Activated CD4-positive, alpha-beta T cell treated with anti-CD3 and anti-CD28 coated beads, Interleukin-2, amount 50 U/mL, for 48 hours (primary cell): ENCODE measurements at places on chromosomes 6 and 20.

GRCh38 chr6:170305805-170306323 lies 694 bp upstream of the FAM120B start:
- DNase-seq = no peak

DNA sequence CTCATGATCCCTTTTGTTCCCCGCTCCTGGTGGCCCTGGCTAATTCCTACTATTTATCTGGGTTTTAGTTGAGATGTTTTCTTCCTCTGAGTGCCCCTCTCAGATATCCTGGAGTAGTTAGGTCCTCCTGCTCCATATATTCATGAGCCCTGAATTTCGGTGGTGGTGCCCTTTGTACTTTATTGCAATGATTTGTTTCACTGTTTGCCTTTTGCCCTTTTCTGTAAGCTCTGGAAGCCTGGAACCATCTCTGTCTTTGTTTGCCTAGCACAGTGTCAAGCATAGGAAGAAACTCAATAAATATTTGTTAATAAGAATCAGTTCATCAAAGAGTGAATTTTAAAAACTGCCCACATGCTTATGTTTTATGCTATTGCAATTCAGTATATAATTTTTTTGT lies 144.9 kb downstream of the DNAH8 start:
- no peak for DNase-seq

DNA sequence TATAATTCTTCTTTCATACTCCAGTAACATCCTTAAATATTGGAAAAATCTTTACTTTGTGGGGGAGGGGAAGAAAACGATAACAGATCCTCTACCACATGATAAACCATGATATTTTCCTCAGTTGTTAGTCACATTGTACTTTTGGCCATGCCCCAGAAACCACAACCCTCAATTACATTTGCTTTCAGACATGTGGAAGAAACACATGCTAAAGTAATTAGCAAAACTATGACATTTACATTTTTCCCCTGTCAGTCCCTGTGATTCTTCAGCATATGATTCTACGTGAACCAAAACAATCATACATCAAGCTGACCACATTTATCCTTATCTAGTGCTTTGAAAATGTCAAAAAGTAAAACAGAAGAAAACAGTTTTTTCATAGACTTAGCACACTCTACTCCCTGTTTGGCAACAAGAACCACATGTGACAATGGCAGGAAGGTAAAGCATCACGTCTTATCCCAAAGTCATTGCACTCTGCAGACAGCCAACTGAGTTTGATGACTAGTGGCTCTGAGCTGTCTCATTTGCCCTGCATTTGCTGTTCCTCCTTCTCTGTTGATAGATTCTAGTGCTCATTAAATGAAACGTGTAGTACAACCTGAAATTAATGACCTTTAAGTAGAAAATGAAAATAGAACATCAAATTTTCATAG lies 505.8 kb upstream of the MARCKS start:
- no peak for DNase-seq

- no peak for DNase-seq
Observed at GRCh38 chr6:118881440-118882313, 12.3 kb upstream of the ASF1A start.

- DNase-seq = no peak
Observed at GRCh38 chr20:11261533-11262000, 587.8 kb upstream of the JAG1 start.
